MCF 10A (cell line): ENCODE measurements at places on chromosomes 4 and X.

DNA sequence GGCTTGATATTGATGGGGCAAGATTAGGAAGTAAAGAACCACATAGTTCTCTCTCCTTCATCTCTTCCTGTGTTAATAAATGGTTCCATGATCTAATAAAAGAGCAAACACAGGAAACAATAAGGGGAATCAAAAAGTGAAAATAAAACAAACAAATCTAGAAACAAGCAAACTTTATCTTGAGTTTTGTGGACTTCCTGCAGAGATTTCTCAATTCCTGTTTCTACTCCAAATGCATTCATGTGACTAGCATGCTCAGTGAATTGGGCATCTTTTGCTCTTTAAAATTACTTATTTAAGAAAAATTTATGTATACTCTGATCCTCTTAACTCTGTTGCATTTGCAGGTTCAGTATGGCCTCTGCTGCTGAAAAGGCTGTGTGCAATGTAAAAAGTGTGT is 682.0 kb downstream of the KCTD8 start:
- DNase-seq = no peak

DNA sequence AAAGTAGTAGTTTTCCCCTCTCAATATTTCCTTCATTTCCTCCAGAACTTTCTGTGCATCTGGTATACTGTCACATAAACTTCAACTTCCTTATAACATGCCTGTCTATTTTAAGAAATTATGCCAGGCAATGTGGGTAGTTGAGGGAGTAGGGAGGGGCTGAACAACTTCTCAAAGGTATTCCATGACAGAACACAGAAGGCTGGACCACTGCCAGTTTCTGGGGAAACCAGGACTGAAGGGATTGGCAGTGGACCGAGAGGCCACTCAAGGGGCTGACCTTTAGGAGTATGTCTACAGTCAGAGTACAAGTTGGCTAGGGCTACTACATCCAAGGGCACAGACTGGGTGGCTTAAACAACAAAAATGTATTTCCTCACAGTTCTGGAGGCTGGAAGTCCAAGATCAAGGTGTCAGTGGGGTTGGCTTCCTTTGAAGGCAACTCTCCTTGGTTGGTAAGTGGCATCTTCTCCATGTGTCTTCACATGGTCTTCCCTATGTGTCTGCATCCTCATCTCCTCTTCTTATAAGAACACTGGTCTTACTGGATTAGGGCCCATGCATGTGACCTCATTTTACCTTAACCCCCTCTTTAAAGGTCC is 6.9 kb downstream of the SH3RF1 start:
- no peak for DNase-seq

DNA sequence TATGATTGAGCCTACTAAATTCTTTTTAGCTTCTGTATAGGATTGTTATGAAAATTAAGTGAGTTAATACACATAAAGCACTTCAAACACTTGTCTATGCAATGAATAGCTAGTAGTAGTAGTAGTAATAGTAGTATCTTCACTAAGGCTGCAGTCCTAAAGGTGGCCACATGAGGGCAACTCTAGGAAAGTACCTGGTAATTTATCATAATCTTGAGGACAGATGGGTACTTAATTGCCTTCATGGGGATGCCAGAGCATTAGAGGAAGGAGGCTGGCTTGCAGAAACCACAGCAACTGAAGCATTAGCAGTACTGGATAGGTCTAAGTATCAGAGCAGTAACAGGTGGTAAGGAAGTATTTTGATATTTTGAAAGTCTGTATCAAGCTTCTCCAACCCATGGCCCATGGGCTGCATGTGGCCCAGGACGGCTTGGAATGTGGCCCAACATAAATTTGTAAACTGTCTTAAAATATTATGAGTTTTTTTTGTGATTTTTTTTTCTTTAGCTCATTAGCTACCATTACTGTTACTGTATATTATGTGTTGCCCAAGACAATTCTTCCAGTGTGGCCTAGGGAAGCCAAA is 17.3 kb downstream of the NIPAL1 start:
- DNase-seq = peak; percentile 50

GRCh38 chr4:48212165-48212564 is 57.5 kb downstream of the TEC start:
- DNase-seq = no peak

- no peak for DNase-seq
Observed at GRCh38 chr4:87651941-87652340, 1.9 kb downstream of the DMP1 start.

- DNase-seq = no peak
Observed at GRCh38 chrX:152520653-152521052, 69.5 kb upstream of the GABRA3 start.

- peak; percentile 74 for DNase-seq
Observed at GRCh38 chr4:85147481-85148076, 181.1 kb upstream of the WDFY3 start.
